ENCODE measurements at places on chromosomes 3 and 15.

- no peak for DNase-seq
Measured at GRCh38 chr15:39588531-39589192, 7.8 kb downstream of the THBS1 start.

GRCh38 chr15:43505738-43506137 lies 11.7 kb upstream of the MAP1A start:
- DNase-seq = no peak

DNA sequence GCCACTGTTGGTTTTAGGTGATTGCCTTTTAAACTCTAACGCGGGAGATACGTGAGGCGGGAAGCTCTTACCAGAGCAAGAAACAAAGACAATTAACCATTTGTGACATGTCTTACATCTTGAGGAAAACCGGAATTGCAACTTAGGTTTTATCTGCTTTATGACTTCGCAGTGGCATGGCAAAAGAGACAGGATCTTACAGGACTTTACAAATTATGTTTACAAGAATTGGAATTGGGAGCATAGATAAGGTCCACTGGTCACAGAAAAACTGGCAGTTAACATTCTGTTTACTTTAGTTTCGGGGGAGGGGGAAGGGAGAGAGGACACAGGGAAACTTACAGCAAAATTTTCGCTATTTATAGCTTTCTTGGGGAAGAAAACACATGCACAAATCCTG lies 1119.6 kb downstream of the ZPLD1 start:
- DNase-seq = no peak

- DNase-seq = no peak
Measured at GRCh38 chr3:127719369-127719768, 46.6 kb downstream of the ABTB1 start.

- no peak for DNase-seq
Measured at GRCh38 chr15:53454843-53455721, 304.4 kb downstream of the WDR72 start.

DNA sequence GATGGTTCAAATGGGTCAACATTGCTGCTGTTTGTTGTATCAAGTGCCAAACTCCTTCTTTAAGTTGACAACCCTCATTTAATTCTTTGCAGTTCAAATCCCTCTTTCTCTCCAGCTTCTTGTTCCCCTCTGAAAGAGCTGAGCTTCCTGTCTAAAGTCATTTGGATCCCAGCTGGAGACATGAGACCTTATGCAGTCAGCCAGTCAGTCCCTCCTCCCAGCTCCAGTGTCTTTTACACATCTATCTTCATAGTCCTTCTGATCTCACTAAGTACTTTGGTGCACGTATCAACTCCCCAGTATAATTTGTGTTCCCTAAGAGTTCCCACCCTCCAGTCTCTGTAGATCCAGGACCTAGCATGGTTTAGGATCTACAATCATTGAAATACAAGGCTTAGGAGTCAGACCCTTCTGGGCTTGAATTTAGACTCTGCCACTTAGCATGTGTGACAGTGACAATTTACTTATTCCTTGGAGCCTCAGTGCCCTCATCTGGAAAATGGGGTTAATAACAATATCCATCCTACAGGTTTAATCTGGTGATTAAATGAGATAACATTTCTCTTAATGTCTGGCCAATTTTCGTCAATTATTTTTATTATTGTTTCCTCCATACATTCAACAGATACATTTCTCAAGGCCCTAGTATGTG lies 102.8 kb upstream of the SEMA6D start:
- DNase-seq = no peak
